ENCODE measurements at places on chromosomes 16 and 17.

DNA sequence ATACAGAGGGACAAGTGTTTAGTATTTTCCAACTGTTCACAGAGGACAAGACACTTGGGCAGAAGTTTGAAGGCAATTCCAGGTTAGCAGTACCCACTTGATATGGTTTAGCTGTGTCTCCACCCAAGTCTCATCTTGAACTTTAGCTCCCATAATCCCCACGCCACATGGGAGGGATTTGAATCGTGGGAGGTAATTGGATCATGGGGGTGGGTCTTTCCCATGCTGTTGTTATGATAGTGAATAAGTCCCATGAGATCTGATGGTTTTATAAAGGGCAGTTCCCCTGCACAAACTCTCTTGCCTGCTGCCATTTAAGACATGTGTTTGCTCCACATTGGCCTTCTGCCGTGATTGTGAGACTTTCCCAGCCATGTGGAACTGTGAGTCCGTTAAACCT, 668.9 kb downstream of the MAF start:
- no peak for DNase-seq

DNA sequence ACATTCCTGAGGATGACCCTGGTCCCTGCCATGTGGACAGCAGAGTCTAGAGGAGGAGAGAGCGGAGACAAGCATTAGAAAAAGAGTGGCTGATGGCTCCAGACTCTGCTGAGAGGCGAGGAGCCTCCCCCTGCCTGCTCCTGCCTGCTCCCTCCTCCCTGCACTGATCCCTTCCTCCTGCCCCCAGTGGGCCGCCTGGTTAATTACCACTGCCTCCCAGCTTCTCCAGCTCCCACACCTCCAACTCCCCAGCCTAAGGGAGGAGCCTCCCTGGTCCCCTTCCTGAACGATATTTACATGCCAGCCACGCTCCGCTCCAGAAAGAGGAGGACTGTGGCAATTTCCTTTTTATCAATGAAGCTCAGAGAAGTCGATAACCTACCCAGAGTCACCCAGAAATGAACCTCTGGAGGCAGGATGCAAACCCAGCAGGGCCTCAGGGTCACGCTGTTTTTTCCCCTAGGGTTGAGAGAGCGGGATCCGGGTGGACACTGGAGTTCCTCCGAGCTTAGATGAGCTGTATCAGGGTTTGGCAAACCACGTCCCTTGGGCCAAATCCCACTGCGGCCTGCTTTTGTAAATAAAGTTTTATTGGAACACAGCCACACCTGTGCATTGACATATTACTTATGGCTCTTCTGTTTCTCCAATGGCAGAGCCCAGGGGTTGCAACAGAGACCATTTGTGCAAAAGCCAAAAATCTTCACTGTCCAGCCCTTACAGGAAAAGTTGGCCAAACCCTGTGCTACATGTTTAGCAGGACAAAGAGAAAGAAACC, 27.1 kb upstream of the JPH3 start:
- DNase-seq: no peak

DNA sequence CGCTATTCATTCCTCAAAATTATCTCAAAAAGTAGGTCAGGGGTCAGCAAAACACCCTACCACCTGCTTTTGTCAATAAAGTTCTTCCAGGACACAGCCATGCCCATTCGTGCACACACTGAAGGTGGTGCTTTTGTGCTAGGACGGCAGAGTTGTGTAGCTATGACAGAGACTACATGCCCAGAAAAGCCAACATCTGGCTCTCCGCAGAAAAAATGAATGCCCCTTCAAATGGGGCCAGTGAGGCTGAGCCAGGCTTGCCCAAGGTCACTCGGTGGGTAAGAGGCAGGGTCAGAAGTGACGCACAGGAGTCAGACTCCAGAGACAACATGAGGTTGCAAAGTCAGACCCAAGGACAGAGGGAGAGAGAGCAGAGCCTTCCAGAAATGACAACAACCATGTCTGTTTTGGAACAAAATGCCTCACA, 200.1 kb downstream of the XYLT1 start:
- DNase-seq: no peak

GRCh38 chr16:88022076-88023042, 71.1 kb downstream of the BANP start:
- DNase-seq: no peak

Measured in activated CD4-positive, alpha-beta T cell treated with anti-CD3 and anti-CD28 coated beads for 24 hours (primary cell).